Body of pancreas (tissue), 4 donors: ENCODE measurements at places on chromosomes 5 and 9. TPM values are rescaled to one million over a fixed set of nuclear protein-coding genes. Genes with fewer than 3 reads are reported as not detected.

The TIFAB gene
- total RNA-seq = not detected

The CAVIN4 gene
- not detected for total RNA-seq

The SLC6A18 gene
- not detected for total RNA-seq

The PCDHB3 gene
- total RNA-seq = 1.3 TPM

The SH3RF2 gene
- total RNA-seq = 14.8 TPM

The LOX gene
- total RNA-seq = 14.0 TPM

The RCL1 gene
- 49.4 TPM for total RNA-seq

The CDKN2B-AS1 gene
- 0.26 TPM for total RNA-seq

The CCNO gene
- total RNA-seq = 7.3 TPM

The ARRDC1 gene
- total RNA-seq = 93.6 TPM

The LYRM7 gene
- 3.4 TPM for total RNA-seq

The SLCO6A1 gene
- total RNA-seq = not detected

GRCh38 chr5:115594128-115595047 lies 7.9 kb downstream of the TICAM2 start:
- no peaks in the 10 kb centered on the region for H3K27me3 ChIP-seq
- no peaks in the 10 kb centered on the region for H3K36me3 ChIP-seq
- H3K27ac ChIP-seq = no peak overlapping the region
- DNase-seq = no peak
- H3K4me1 ChIP-seq = peaks cover 2% of the 10 kb centered on the region
- H3K4me3 ChIP-seq = no peak overlapping the region

GRCh38 chr9:109273869-109274268 lies 47.0 kb downstream of the EPB41L4B start:
- H3K4me3 ChIP-seq = no peak overlapping the region
- peaks cover 88% of the 10 kb centered on the region for H3K4me1 ChIP-seq
- no peaks in the 10 kb centered on the region for H3K36me3 ChIP-seq
- no peak for DNase-seq

- H3K4me3 ChIP-seq = no peak overlapping the region
- no peaks in the 10 kb centered on the region for H3K4me1 ChIP-seq
- no peaks in the 10 kb centered on the region for H3K36me3 ChIP-seq
- no peaks in the 10 kb centered on the region for H3K27me3 ChIP-seq
- H3K27ac ChIP-seq = no peak overlapping the region
- no peak for DNase-seq
Observed at GRCh38 chr5:157874861-157875260, 15.9 kb upstream of the CLINT1 start.

DNA sequence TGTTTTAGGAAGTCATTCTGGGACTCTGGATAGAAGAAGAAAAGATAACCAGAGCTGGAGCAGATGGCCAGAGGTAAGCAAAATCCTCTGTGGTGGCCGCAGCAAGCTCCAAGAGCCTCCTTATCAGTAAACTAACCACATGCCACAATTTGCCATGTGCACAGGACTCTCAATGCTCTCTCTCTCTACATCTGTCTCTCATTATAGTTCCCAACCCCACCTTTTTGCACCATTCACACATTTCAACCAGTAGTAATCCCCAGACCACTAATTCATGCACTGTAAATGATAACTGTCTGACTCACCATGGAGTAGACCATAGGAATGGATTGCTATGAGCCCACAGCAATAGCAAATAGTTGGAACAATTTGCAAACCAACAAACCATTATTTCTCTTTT lies 526.1 kb downstream of the TLR4 start:
- DNase-seq = no peak
- no peaks in the 10 kb centered on the region for H3K27me3 ChIP-seq
- H3K4me1 ChIP-seq = no peaks in the 10 kb centered on the region
- H3K27ac ChIP-seq = no peak overlapping the region
- no peaks in the 10 kb centered on the region for H3K36me3 ChIP-seq

- DNase-seq = peak; percentile 14
- H3K4me1 ChIP-seq = no peaks in the 10 kb centered on the region
- H3K27ac ChIP-seq = no peak overlapping the region
- H3K4me3 ChIP-seq = no peak overlapping the region
Observed at GRCh38 chr9:6845880-6846279, 88.1 kb downstream of the KDM4C start.

DNA sequence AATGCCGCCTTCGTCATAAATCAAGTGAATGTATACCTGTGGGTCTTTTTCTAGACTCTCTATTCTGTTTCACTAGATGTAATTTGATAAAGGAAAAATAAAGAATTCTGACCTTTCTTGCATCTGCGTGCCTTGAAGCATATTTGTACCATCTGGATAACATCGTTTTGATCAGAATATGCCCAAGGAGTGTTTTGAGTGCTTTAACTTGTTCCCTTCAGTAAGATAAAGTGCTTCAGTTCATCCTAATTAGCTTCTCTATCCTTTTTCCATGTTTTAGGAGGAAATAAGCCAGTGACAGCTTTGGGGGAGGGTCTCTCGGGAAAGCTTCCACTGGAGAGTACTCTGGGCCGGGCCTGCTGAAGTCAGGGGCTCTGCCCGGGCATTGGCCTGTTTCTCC lies 113.5 kb upstream of the DAP start:
- H3K4me3 ChIP-seq = no peak overlapping the region
- H3K27me3 ChIP-seq = no peaks in the 10 kb centered on the region
- H3K27ac ChIP-seq = no peak overlapping the region
- H3K4me1 ChIP-seq = no peaks in the 10 kb centered on the region
- H3K36me3 ChIP-seq = no peaks in the 10 kb centered on the region
- DNase-seq = no peak

DNA sequence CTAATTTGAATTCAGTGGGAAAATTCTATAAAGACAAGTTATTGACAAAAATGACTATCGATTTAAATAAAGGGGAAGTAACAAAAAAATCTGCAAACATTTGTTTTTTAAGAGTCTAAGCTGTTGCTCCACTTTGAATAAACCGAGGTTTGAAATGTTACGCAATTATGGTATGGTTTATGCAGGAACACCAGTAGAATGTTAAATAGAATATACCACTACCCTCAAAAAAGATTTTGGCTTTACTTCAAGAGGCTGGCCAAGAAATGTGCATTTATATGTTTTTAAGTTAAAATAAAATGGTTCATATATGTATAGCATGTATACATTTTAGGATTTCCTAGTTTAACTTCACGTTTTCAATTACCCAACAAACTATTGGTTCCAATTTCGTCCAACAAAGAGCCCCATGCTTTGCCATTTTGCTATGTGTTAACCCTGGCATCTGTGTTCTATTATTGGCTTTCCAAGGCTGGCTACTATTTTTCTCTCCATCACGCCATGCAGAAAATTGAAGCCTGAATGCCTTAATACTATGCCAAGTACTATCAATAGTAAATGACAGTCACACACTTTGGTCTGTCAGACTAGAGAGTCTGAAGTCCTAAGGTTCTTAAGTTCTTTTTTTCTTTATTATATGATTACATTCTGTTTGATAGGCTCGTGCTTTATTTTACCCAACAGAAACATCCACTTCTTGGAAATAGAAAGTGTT lies 171.2 kb downstream of the BRINP1 start:
- no peak overlapping the region for H3K27ac ChIP-seq
- H3K4me3 ChIP-seq = no peak overlapping the region
- no peaks in the 10 kb centered on the region for H3K27me3 ChIP-seq
- no peak for DNase-seq
- H3K36me3 ChIP-seq = no peaks in the 10 kb centered on the region

GRCh38 chr9:109068764-109069163 lies 51.0 kb downstream of the TMEM245 start:
- no peak overlapping the region for H3K27ac ChIP-seq
- peaks cover 6% of the 10 kb centered on the region for H3K4me1 ChIP-seq
- peaks cover 27% of the 10 kb centered on the region for H3K36me3 ChIP-seq
- no peaks in the 10 kb centered on the region for H3K27me3 ChIP-seq
- H3K4me3 ChIP-seq = no peak overlapping the region

DNA sequence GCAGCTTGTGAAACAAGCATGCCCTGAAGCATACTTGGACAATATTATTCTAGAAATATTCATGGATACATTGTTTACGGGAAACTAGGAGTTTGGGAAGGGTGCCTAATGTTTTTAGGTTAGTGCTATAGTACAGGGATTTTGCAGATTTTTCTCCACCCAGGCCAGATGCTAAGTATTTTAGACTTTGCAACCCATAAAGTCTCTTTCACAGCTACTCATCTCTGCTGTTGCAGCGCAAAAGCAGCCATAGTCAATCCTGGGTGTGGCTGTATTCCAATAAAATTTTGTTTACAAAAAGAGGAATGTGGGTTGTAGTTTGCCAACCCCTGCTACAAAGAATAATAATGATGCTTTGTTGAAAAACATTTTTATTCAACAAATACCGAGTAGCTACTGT lies 106.2 kb downstream of the CEMIP2 start:
- H3K4me1 ChIP-seq = no peaks in the 10 kb centered on the region
- DNase-seq = no peak
- no peak overlapping the region for H3K4me3 ChIP-seq
- H3K36me3 ChIP-seq = no peaks in the 10 kb centered on the region
- no peak overlapping the region for H3K27ac ChIP-seq

DNA sequence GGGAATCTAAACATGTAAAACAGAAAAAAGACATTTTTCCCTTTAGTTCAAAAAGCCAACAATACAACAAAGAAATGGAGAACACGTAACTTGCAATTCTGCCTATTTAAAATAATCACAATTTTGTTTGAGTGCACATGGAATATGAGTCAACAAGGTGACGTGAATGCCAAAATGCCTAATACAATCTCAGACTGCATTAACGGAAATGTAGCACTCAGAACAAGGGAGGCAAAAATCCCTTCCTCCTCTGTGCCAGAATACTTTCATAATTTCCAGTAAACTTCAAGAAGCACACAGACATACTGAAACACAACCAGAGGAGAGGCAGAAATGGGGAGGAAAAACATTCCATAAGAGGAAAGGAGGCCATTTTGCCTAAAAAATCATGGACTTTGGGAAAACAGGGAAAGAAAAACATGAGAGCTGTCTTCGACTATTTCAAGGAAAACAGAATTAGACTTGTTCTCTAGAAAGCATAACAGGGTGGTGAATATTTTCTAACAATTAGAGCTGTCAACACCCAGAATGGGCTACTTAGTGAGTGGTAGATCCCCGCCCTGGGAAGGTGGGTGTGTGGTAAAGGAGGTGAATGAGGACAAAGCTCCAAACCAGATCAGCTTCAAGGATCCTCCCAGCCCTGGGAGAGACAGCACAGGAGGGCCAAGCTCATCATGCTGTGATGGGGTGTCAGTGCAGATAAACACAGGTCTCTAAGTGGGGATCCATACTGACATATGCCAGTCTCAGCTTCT lies 48.2 kb downstream of the ABCA1 start:
- no peaks in the 10 kb centered on the region for H3K36me3 ChIP-seq
- no peak overlapping the region for H3K4me3 ChIP-seq
- DNase-seq = no peak

- no peaks in the 10 kb centered on the region for H3K36me3 ChIP-seq
- DNase-seq = no peak
- no peaks in the 10 kb centered on the region for H3K27me3 ChIP-seq
- no peak overlapping the region for H3K4me3 ChIP-seq
Observed at GRCh38 chr5:124650147-124650561, 96.3 kb downstream of the ZNF608 start.

- no peak for DNase-seq
- H3K36me3 ChIP-seq = no peaks in the 10 kb centered on the region
- H3K27ac ChIP-seq = peak overlapping the region; percentile 14
- H3K27me3 ChIP-seq = no peaks in the 10 kb centered on the region
Observed at GRCh38 chr9:113475992-113476391, 12.5 kb downstream of the RGS3 start.

DNA sequence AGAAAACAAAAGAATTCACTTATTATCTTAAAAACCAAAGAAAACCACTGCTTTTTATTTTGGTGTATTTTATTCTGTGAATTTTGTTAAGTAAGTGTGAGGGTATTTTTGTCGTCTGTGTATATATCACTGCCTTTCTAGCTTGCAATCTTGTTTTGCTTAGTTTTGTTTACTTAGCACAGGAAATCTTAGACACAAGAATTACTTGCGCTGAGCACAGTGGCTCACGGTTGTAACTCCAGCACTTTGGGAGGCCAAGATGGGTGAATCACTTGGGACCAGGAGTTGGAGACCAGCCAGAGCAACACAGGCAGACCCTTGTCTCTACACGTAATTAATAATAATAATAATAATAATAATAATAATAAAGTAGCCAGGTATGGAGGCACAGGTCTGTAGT lies 230.3 kb downstream of the PAPPA start:
- DNase-seq = no peak
- H3K4me3 ChIP-seq = no peak overlapping the region
- H3K36me3 ChIP-seq = no peaks in the 10 kb centered on the region

GRCh38 chr5:172788771-172789686 lies 18.0 kb upstream of the DUSP1 start:
- H3K4me1 ChIP-seq = peaks cover 21% of the 10 kb centered on the region
- no peaks in the 10 kb centered on the region for H3K36me3 ChIP-seq
- H3K27ac ChIP-seq = peak overlapping the region; percentile 90

DNA sequence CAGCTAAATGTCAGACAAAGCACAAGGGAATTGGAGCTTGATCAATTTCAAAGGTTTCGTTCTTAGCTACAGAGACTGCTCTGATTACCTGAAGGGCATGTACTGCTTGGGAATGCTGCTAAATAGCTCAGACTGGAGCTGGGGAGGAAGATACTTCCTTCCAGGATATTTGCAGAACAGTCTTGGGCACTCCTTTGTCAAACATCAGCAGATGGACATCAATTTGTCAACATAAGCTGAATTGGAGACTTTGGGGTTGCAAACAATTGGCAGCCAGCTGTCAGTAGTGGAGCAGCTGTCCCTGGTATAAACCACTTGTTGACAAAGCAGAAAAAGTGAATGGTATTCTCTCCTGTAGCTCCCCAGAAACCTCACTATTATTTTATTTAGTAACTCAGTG lies 182.0 kb downstream of the CCDC192 start:
- no peak overlapping the region for H3K4me3 ChIP-seq
- DNase-seq = no peak
- no peaks in the 10 kb centered on the region for H3K27me3 ChIP-seq
- H3K27ac ChIP-seq = no peak overlapping the region
- H3K36me3 ChIP-seq = no peaks in the 10 kb centered on the region

GRCh38 chr9:126438741-126439401 lies 112.2 kb downstream of the MVB12B start:
- H3K4me3 ChIP-seq = no peak overlapping the region
- DNase-seq = no peak
- no peak overlapping the region for H3K27ac ChIP-seq
- H3K36me3 ChIP-seq = no peaks in the 10 kb centered on the region
- H3K27me3 ChIP-seq = no peaks in the 10 kb centered on the region

- no peak overlapping the region for H3K27ac ChIP-seq
- H3K4me3 ChIP-seq = no peak overlapping the region
- H3K4me1 ChIP-seq = no peaks in the 10 kb centered on the region
- DNase-seq = no peak
- no peaks in the 10 kb centered on the region for H3K27me3 ChIP-seq
Observed at GRCh38 chr5:50301756-50302155, 139.3 kb downstream of the EMB start.
